Thymus (tissue), 14 donors: ENCODE measurements at places on chromosomes 1 and 21.

- DNase-seq: no peak
Observed at GRCh38 chr1:9294405-9294773, 1.7 kb downstream of the SPSB1 start.

DNA sequence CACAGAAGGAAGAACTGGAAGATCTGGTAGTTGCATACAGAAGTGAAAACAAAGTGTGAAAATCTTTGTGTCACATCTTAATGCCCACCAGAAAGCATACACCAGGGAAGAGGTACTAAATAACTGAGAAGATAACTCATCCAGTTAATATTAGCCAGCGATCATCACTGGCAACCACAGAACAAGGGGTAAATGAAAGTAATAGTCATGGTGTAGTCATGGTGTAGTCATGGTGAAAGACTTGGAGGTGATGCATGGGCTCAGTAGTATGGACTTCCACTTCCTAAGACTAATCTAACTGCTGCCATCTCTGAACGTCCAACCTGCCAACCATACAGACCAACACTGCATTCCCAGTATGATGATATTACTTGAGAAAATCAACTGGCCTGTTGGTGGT is 481.2 kb upstream of the NR5A2 start:
- DNase-seq: no peak

- DNase-seq: no peak
Observed at GRCh38 chr1:226632922-226633351, 84.4 kb downstream of the STUM start.

- no peak for DNase-seq
Observed at GRCh38 chr1:185534801-185535200, 199.4 kb upstream of the HMCN1 start.

DNA sequence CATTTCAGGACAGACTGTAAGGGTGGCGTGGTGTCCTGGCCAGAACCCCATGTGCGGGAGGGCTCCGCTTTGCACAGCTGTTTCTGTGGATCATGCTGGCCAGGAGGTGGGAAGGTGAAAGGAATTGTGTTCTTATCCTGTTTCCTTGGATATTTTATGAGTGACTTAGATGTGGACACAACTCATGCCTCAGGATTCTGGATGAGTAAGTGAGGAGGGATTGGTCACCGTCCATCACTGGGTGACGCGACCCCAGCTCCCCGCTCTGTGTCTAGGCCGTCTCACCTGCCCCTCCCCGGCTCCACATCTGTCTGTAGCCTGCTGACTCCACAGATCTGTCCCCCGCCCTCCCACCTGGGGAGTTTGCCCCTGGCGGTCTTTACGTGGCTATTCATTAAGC is 48.8 kb downstream of the PIK3CD start:
- DNase-seq: no peak

GRCh38 chr1:159935719-159936272 is 9.6 kb downstream of the IGSF9 start:
- DNase-seq: no peak

DNA sequence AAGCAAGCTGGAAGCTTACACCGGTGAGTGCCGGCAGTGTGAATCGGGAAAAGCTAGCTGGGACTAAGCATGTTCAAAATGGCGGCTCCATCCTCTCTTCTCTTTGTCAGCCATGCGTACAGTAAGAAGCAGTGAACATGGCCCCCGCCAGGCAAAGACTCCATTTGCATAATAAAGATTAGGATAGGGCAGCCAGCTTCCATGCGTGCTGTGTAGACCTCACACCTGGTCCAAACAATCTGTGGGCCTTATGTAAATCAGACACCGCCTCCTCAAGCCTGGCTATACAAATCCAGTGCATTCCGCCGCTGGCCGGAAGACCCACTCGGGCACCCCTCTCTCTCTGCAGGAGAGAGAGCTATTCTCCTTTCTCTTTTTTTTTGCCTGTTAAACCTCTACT is 150.3 kb downstream of the TIAM1 start:
- no peak for DNase-seq

- no peak for DNase-seq
Observed at GRCh38 chr1:8020032-8020431, 6.1 kb downstream of the ERRFI1 start.

- no peak for DNase-seq
Observed at GRCh38 chr1:180912211-180912800, 391 bp upstream of the KIAA1614 start.

- DNase-seq: no peak
Observed at GRCh38 chr1:186967656-186968394, 139.1 kb downstream of the PLA2G4A start.

DNA sequence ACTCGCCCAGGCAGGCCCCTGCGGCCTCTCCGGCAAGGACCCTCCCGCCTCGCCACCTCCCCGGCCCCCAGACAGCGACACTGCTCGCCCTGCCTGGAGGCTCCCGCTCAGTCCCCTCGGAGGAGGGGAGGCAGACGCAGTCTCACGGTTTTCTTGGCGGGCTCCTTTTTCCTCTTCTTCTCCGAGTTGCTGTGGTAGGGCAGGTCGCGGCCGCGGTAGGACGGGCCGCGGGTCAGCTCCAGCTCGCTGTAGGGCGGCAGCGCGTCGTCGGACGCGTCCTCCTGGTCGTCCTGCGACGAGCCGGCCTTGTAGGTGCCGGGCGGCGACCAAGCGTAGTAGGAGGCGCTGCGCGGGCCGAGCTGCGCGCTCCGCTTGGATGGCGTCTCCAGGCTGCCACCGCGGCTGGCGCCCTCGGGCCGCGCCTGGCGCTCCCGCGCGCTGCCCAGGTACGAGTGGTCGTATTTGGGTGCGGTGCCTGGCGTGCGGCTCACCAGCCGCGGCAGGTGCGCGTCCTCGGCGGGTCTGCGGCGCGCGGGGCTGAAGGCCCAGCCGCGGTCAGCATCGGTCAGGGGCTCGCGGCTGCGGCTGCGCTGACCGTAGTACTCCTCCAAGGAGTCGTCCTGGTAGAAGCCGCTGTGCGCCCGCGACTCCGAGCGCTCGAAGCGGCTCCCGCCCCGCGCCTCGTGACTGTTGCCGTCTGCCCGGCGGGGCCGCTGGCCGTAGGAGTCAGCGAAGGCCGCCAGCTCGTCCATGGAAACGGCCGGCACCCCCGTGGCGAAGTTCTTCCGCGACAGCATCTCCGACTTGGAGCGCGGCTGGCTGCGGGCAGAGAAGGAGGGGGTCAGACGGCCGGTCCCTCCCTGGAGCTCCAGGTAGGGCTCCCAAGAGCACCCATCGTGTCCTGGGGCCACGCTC is 44.8 kb upstream of the TADA1 start:
- peak; percentile 8 for DNase-seq

- DNase-seq: peak; percentile 36
Observed at GRCh38 chr1:157948312-157949073, 45.0 kb upstream of the KIRREL1 start.

GRCh38 chr1:232554409-232554808 is 75.5 kb downstream of the SIPA1L2 start:
- no peak for DNase-seq

- no peak for DNase-seq
Observed at GRCh38 chr1:29126198-29126597, 2.5 kb upstream of the TMEM200B start.

- no peak for DNase-seq
Observed at GRCh38 chr1:51792864-51793263, 85.7 kb downstream of the NRDC start.

DNA sequence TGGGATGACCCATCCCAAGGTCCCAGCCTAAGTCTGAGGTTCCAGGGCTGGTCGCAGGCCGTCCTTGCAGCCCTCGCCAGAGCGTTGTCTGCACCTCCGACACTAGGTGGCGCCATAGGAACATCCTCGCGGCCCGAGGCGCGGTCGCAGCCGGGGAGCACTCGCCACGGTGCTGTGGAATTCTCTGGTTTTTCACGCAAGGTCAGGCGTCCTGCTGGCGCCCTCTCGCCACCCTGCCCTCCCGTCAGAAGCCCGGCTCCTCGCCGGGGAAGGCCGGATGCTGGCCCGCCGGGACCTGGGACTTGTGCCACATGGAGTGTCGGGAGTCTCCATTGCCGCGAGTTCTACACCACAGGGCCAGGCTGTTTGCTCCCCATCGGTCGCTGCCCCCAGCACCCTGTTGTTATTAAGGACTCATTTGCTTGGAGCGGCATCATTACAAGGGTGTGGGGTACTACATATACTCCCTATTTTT is 196.8 kb upstream of the LMO4 start:
- peak; percentile 75 for DNase-seq

- no peak for DNase-seq
Observed at GRCh38 chr1:114319418-114319817, 165.7 kb upstream of the SYT6 start.

GRCh38 chr1:206716159-206716869 is 31.6 kb downstream of the MAPKAPK2 start:
- DNase-seq: no peak

DNA sequence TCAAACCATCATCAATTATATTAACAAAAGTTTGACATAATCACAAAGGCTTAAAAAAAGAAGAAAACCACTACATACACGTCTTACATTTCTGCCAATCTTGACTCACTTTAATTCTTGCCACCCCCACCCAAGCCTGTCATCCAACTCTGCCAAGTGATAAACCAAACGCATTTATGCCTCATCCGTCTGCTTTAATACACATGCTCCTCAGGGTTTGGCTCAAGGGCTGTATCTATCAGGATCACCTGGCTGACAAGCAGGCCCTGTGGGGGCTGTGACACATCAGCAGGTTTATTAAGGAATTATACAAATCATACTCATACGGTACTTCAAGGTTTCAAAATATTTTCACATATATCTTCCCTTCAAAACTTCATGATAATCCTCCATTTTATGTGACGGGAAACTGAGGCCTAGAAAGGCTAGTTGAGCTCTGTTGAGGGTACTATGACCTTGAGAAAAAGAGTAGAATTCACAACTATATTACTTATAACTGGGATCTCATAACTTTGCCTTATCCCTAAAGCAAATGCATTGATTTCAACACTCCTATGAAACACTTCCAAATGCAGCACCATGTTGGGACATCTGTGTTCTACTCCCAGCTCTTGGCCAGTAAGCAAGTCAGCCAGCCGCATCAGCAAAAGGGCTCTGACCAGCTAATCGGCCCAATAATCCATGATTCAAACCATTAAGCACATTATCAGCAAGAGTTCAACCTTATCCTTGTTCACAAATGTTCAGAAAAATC is 8.7 kb downstream of the SORT1 start:
- no peak for DNase-seq

DNA sequence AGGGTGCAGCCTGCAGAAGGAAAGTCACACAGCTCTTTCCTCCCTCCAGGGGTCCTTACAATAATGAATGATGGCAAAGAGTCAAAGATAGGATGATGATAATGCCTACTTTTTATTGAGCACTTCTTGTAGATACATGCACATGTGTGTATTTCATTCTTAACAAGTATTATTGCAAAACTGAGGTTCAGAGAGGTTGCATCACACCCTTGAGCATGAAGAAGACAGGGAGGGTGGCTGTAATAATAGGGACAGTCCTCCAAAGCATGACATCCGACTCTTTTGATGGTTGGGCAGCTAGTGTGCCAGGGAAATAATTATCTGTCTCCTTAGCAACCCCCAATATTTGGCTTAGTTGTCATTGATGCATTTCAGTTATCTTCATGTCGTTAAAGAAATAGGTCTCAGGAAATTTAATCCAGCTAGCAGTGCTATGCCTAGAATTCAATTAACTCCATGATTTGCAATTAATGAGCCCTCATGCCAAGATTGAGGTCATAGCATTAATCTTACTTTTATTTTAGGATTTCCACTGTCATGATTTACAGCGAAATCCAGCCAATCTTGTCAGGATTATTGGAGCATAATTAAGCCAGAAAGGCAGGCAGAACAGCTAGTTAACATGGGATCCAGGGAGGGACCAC is 35.0 kb downstream of the DNAJC6 start:
- DNase-seq: no peak

- DNase-seq: peak; percentile 60
Observed at GRCh38 chr1:119711804-119712341, at the start of gene PHGDH. Gene PHGDH, plus strand, starts transcription at chr1:119711934. Its CDS starts 89 bp downstream, at chr1:119712023.

- no peak for DNase-seq
Observed at GRCh38 chr1:111347026-111347425, 56.4 kb downstream of the CHIA start.

GRCh38 chr1:32984090-32984454 is 19.5 kb upstream of the RNF19B start:
- DNase-seq: no peak

- DNase-seq: no peak
Observed at GRCh38 chr1:103112546-103112945, 4.2 kb upstream of the COL11A1 start.

DNA sequence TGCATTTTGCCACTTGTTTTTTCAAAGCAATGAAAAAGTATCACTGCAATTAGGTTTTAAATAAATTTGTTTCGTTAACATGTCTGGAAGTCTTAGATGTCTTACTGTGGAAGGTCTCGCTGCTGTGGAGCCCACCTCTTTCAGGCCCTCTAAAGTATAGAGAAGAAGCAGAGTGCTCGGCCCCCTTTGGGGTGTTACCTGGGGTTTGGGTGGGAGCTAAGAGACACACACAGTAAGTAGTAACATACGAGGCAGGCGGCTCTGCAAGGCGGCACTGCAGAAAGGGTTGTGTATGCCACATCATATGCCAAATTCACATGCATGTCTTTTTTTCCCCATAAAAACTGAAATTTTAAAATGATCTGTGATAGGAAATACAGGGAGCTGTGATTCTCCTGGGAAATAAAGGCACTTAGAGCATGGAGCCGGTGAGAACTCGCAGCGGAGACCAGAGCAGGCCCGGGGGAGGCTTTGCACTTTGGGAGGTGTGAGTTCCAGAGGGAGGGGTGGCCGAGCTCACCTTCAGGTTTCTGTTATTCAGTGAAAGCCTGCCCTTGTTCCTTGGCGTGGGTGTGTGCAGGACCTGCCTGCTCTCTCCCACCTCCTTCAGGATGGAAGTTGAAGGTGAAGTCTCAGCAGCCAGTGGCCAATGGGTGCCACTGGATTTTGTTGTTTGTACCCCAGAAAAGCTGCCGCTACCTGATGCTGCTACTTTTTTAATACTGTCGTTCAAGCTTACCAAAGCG is 35.7 kb upstream of the PWP2 start:
- no peak for DNase-seq

GRCh38 chr1:117682372-117682771 is 76.5 kb downstream of the TENT5C start:
- no peak for DNase-seq

GRCh38 chr1:162717548-162718184 is 72.8 kb upstream of the HSD17B7 start:
- DNase-seq: no peak

DNA sequence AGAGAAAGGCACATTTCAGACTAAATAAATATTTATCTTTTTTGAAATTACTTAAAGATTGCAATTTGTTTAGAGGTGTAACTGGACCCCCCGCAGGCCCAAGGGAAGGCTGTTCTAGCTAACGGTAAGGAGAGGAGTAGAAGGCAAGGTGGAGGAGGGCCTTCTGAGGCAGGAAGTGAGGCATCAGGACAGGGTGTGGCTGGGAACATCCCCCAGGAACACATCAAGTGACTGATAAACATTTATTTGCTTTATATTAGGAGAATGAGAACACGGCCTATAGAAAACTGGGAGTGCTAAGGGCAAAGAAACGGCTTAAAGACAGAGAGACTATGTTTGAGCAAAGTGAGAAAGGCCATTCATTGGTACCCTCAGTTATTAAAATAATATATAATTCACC is 23.2 kb downstream of the HIVEP3 start:
- DNase-seq: no peak

DNA sequence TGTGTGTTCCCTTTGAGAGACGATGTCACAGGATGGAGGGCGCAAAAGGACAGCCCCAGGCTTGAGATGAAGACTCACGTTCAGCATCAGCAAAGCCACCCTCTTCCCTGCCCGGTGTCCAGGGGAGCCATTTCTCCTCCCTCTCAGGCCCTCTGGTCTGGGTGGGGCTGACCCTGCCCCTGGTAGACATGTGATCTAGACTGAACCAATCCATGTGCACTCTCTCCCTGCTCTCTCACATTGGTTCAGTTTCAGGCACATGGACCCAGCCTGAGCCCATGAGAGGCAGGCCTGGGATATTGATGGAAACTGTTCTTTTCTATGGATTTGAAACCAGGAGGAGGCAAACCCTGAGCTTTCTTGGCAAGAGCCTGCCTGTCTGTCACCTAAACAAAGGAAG is 115.6 kb upstream of the IGSF21 start:
- DNase-seq: no peak
